ENCODE measurements at places on chromosomes 11 and 22. TPM values are rescaled to one million over a fixed set of nuclear protein-coding genes. Genes with fewer than 3 reads are reported as not detected.

DNA sequence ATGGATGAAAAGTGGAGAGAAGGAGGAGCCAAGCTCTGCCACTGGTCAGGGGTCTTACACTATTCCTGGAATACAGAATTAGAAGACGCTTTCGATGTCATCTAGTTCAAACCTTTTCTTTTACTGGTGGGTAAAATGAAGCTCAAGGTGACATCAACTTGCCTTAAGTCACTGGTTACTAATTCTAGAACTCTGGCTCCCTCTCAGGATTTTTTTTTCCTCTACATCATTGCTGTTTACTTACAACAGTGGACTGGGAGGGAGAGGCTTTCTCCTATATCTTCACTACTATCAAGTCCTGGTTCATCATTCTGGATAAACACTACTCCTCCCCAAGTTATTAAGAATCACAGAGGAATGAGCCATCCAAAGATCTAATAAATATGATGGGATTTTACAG lies 82.9 kb downstream of the ETS1 start:
- H3K4me3 ChIP-seq = no peak overlapping the region
- no peak for DNase-seq
- peaks cover 37% of the 10 kb centered on the region for H3K4me1 ChIP-seq

DUSP18 gene
- 2.3 TPM for total RNA-seq

GRCh38 chr11:20050551-20051333 lies 109.5 kb downstream of the DBX1 start:
- peaks cover 15% of the 10 kb centered on the region for H3K36me3 ChIP-seq
- no peaks in the 10 kb centered on the region for H3K27me3 ChIP-seq
- no peak overlapping the region for H3K4me3 ChIP-seq
- DNase-seq = no peak

- H3K4me1 ChIP-seq = peaks cover 14% of the 10 kb centered on the region
- no peaks in the 10 kb centered on the region for H3K36me3 ChIP-seq
- DNase-seq = no peak
- no peak overlapping the region for H3K27ac ChIP-seq
These were observed 14.5 kb upstream of the DGKZ start for GRCh38 chr11:46332568-46333393.

GRCh38 chr11:70711095-70711910 lies 313.0 kb downstream of the CTTN start:
- no peaks in the 10 kb centered on the region for H3K27me3 ChIP-seq
- no peak overlapping the region for H3K27ac ChIP-seq
- DNase-seq = no peak
- no peak overlapping the region for H3K4me3 ChIP-seq
- H3K4me1 ChIP-seq = no peaks in the 10 kb centered on the region

GRCh38 chr22:36368359-36368983 lies 19.3 kb downstream of the MYH9 start:
- peaks cover 100% of the 10 kb centered on the region for H3K4me1 ChIP-seq
- H3K36me3 ChIP-seq = no peaks in the 10 kb centered on the region
- H3K27me3 ChIP-seq = no peaks in the 10 kb centered on the region
- DNase-seq = no peak
- peak overlapping the region; percentile 98 for H3K27ac ChIP-seq

DNA sequence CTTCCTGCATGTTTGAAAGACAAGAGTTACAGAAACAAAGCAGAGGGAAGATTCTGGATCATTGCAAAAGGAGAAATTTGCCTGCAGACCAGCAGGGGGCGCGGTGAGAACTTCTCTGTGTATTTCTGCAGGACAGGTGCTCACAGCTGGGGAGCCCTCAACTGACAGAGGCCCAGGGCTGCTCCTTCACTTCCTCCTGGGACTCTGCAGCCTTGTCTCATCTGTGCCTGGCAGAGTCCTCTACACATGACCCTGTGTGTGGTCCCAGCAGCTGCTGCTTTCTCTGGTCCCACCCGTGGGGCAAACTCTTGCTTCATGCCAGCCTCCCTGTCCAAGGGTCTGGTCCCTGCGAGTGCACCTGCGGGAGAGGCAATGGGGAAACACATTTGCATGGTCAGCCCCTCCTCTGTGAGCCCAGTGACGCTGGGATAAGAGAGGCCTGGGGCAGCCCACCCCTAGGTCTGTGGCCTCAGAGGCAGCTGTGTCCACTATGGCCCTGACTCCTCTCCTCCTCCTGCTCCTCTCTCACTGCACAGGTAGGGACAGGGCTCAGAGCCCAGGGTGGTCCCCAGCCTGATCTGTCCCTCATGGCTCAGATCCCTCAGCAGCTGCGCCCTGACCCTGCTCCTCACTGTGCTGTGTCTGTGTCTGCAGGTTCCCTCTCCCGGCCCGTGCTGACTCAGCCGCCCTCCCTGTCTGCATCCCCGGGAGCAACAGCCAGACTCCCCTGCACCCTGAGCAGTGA lies 43.2 kb upstream of the VPREB1 start:
- H3K4me3 ChIP-seq = no peak overlapping the region
- peak; percentile 41 for DNase-seq
- H3K36me3 ChIP-seq = no peaks in the 10 kb centered on the region
- H3K27ac ChIP-seq = no peak overlapping the region

DNA sequence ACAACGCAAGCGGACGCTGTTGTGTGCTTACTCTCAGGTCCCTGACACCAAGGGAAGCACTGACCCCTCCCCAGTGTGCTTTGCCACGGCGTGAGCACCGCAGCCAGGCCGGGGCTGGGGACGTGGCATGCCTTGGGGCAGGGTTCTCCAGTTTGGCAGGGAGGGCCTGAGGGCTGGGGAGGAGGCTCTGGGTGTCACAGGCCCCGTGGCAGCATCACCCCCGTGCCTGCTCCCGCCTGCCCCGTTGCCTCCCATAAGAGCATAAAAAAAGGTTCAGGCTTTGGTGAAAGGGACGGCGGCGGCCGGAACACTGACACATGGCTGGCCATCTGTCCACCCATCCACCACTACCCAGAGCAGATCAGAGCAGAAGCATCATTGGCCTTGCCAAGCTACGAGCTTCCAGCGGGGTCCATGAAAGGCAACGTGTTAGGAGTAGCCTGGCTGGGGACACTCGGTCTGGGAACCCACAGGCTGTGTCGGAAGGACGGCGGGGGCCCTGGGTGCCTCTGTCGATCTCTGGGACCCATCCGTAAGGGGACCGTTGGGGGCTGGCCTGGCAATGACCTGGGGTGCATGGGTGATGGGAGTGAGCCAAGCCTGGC lies 183.0 kb downstream of the IGLL1 start:
- H3K36me3 ChIP-seq = no peaks in the 10 kb centered on the region
- no peaks in the 10 kb centered on the region for H3K27me3 ChIP-seq
- H3K4me3 ChIP-seq = no peak overlapping the region
- no peak for DNase-seq
- peaks cover 3% of the 10 kb centered on the region for H3K4me1 ChIP-seq

PRRG4 gene
- 5.7 TPM for total RNA-seq

GRCh38 chr11:101726988-101727387 lies 143.2 kb upstream of the TRPC6 start:
- H3K27ac ChIP-seq = no peak overlapping the region
- H3K27me3 ChIP-seq = no peaks in the 10 kb centered on the region
- no peak for DNase-seq
- H3K4me3 ChIP-seq = no peak overlapping the region
- H3K36me3 ChIP-seq = no peaks in the 10 kb centered on the region

- H3K27me3 ChIP-seq = no peaks in the 10 kb centered on the region
- no peak overlapping the region for H3K27ac ChIP-seq
- no peak for DNase-seq
- H3K36me3 ChIP-seq = no peaks in the 10 kb centered on the region
These were observed 173.3 kb downstream of the PGR start for GRCh38 chr11:100956351-100956750.

GRCh38 chr11:112062923-112063322 lies 10.9 kb downstream of the PIH1D2 start:
- DNase-seq = no peak
- H3K4me3 ChIP-seq = no peak overlapping the region
- no peaks in the 10 kb centered on the region for H3K4me1 ChIP-seq

CSF2RB gene
- total RNA-seq = 2.9 TPM

- no peak overlapping the region for H3K4me3 ChIP-seq
- DNase-seq = no peak
- H3K4me1 ChIP-seq = peaks cover 10% of the 10 kb centered on the region
- H3K27ac ChIP-seq = no peak overlapping the region
- no peaks in the 10 kb centered on the region for H3K27me3 ChIP-seq
These were observed 42.8 kb upstream of the TCF20 start for GRCh38 chr22:42313204-42313603.

- no peak for DNase-seq
- H3K27me3 ChIP-seq = no peaks in the 10 kb centered on the region
- no peak overlapping the region for H3K27ac ChIP-seq
- H3K4me3 ChIP-seq = no peak overlapping the region
- H3K4me1 ChIP-seq = peaks cover 19% of the 10 kb centered on the region
These were observed 6.5 kb downstream of the PACS1 start for GRCh38 chr11:66076561-66076960.

GDPD4 gene
- not detected for total RNA-seq

GRCh38 chr11:12164061-12165014 lies 53.9 kb downstream of the MICAL2 start:
- no peaks in the 10 kb centered on the region for H3K27me3 ChIP-seq
- peaks cover 3% of the 10 kb centered on the region for H3K4me1 ChIP-seq
- no peak overlapping the region for H3K27ac ChIP-seq
- no peak overlapping the region for H3K4me3 ChIP-seq
- no peaks in the 10 kb centered on the region for H3K36me3 ChIP-seq

DNA sequence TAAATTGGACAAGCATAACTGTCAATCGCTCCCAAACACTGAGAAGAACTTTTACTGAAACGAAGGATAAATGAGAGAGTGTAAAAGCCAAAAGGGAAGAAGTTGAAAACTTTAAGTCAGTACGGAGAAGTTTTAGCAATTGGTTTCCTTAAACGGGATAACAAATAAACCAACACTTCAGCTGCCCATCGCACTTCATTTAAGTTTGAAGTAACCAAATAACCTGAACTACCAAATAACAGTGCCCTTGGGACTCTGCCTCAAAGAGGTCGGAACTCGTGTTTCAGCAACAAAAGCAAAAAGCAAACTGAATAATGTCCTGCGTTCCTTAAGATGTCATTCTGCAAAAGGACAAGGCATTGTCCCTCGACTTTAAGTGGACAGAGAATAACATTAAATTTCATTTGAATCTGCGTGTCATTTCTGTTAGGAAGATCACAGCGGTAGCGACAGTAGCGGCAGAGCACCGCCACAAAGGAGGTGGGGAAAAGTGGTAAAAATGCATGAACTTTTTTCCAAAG lies 127.0 kb upstream of the C11orf58 start:
- H3K27ac ChIP-seq = no peak overlapping the region
- no peak overlapping the region for H3K4me3 ChIP-seq
- DNase-seq = no peak
- no peaks in the 10 kb centered on the region for H3K36me3 ChIP-seq

DNA sequence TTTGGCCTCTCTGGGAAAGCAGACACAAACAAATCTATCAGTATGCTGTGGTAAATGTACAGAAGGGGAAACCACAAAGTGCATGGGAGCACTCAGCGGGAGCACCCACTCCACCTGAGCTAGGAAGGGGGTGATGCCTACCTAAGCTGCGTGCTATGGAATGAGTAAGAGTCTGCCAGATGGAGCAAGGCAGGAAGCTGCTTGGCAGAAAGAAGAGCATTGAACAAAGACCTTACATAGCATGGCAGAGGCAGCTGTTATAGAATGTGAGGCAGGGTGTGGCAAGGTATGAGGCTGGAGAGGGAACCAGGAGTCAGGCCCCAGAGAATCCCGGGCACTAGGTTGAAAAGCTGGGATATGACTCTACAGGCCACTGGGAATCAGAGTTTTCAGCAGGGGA lies 13.8 kb upstream of the MTFP1 start:
- H3K36me3 ChIP-seq = no peaks in the 10 kb centered on the region
- no peak overlapping the region for H3K4me3 ChIP-seq
- H3K4me1 ChIP-seq = no peaks in the 10 kb centered on the region
- H3K27me3 ChIP-seq = no peaks in the 10 kb centered on the region
- no peak overlapping the region for H3K27ac ChIP-seq
- no peak for DNase-seq

CDC45 gene
- total RNA-seq = not detected

DNA sequence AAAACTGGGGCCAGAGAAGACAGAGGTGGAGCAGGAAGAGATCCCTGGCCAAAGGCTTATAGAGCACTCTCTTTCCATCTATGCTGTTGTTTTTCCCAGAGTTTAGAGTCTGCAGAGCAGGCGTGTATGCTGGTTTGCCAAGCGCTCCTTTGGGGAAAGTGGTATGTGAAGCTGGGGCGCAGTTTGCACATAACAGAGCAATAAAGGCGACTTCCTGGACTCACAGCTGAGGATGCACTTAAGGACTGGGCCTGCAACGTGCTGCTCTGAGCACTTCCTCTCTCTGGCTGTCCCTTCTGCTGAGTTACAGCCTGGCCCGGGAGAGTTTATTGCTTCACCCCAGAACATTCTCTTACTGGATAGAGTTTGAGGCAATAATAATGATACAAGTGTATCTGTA lies 41.7 kb downstream of the THAP12 start:
- no peaks in the 10 kb centered on the region for H3K27me3 ChIP-seq
- DNase-seq = peak; percentile 42
- no peaks in the 10 kb centered on the region for H3K36me3 ChIP-seq
- no peak overlapping the region for H3K4me3 ChIP-seq

DNA sequence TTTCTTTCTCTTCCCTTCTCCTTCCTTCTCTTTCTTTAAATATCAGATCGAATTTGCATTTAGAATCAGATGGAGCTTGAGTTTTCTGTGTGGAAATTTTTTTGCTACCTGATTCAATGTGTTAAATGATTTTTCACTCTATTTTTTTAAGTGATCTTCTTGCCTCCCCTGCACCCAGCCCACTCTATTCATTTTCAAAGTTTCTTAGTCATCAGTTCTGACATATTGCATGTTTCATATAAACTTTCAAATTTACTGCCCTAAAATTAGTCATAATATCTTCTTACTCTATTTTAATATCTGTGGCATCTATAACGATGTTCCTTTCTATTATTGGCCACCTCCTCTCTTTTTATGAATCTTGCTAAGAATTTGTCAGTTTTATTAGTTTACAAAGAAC lies 69.1 kb downstream of the MTNR1B start:
- no peak overlapping the region for H3K4me3 ChIP-seq
- no peaks in the 10 kb centered on the region for H3K36me3 ChIP-seq
- DNase-seq = no peak
- H3K27me3 ChIP-seq = no peaks in the 10 kb centered on the region
- H3K4me1 ChIP-seq = peaks cover 10% of the 10 kb centered on the region

DNA sequence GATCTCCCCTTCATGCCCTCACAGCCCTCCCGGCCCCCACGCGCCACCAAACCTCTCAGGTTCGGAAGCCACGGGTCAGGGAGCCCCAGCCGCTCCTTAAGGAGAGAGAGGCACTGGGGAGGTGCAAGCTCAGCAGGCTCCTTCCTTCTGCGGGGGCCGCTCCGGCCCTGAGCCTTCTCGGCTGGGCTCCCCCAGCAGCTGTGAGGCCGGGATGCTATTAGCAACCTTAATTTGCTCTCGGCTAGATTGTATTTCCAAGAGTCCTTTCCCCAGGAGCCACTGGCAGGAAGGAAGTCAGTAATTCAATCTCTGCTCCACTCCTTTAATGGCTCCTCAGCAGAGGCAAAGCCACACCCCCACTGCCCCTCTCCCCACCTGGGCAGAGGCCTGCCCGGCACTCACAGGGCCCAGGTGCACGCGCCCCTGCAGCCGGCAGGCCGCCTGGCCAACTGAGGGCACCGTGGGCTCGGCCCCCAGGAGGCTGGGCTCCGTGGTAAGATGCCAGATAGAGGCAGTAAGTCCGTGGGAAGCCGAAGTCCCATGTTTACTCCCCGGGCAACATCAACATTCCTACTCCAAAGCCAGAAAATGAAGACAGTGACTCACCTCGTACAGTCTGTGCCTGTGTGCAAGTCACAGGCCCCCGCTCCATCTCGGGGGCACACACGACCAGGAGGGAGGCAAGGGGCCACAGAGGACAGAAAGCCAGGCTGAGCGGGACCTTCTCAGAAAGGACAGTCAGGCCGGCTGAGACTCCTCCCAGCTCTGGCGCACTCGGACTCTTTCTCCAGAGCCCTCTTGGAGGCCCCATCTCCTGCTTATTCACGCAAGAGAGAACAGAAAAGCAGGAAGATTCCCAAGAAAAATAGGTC lies 5.2 kb downstream of the IGSF9B start:
- DNase-seq = no peak
- H3K27ac ChIP-seq = no peak overlapping the region
- H3K4me1 ChIP-seq = peaks cover 11% of the 10 kb centered on the region
- H3K4me3 ChIP-seq = no peak overlapping the region
